Naive thymus-derived CD8-positive, alpha-beta T cell (primary cell): ENCODE measurements at places on chromosomes 1 and 21. TPM values are rescaled to one million over a fixed set of nuclear protein-coding genes. Genes with fewer than 3 reads are reported as not detected.

- no peak for DNase-seq
Observed at GRCh38 chr1:78673120-78673519, 23.5 kb downstream of the IFI44 start.

The C1QTNF12 gene
- polyA plus RNA-seq, result not detected

DNA sequence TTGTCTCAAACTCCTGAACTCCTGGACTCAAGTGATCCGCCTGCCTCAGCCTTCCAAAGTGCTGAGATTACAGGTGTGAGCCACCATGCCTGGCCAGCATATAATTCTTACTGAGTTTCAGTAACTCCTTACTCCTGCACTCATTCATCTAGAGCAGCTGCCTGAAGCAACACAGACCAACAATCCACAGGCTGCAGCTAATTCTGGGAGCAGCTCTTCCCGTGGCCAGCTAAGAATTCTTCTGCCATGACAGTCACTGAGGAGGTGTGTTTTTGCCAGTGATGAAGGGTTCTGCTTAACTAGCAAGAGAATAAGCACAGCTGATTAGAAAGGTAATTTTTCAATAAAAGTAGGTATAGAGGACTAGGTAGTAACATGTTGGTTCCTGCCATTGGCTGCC, 5.4 kb downstream of the VTCN1 start:
- no peak for DNase-seq

The PODN gene
- not detected for polyA plus RNA-seq

DNA sequence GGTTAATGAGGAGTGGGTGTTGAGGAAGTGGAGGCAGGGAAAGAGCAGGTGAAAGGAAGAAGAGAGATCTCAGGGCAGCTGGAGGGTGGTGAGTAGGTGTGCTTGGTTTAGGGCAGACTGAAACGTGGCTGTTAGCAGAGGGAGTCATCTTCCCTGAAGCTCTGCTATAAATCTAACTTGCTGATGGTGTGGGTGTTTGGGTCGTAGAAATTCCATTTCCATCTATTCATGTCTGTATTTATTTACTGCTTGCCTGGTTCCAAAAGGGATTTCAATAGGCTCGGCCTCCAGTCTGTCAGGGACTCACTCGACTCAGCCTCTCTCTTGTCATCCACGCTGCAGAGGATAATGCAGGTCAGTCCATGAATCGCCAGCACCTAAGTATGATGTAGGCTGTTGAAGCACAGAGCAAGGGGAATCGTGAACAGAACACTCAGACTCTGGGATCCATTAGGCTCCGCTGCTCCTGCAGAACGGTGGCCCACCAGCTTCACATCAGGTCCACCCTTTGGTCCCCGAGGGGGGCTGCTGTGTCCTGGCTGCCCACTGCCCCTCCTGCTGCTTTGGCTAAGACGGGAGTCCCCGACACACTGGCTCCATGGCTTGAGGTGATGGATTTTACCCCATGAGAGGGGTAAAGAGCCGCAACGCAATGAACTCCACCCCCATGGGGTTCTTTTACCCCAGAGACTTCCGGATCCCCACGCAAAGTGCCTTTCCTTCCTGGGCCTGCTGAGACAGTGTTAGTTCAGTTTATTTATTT, 156.2 kb downstream of the RHOU start:
- no peak for DNase-seq
